ENCODE measurements at places on chromosomes 13 and 19.

GRCh38 chr13:40064154-40065097 is 409.0 kb downstream of the COG6 start:
- DNase-seq, result peak; percentile 74

GRCh38 chr19:46383846-46384245 is 29.5 kb downstream of the CCDC8 start:
- no peak for DNase-seq

GRCh38 chr19:51120160-51120559 is 4.5 kb upstream of the SIGLEC9 start:
- DNase-seq, result no peak

- DNase-seq, result peak; percentile 53
Measured at GRCh38 chr13:29362849-29363604, 232.5 kb downstream of the SLC7A1 start.

GRCh38 chr19:31361728-31362127 is 12.5 kb upstream of the TSHZ3 start:
- no peak for DNase-seq

- no peak for DNase-seq
Measured at GRCh38 chr19:30215248-30215647, 156.9 kb upstream of the ZNF536 start.

DNA sequence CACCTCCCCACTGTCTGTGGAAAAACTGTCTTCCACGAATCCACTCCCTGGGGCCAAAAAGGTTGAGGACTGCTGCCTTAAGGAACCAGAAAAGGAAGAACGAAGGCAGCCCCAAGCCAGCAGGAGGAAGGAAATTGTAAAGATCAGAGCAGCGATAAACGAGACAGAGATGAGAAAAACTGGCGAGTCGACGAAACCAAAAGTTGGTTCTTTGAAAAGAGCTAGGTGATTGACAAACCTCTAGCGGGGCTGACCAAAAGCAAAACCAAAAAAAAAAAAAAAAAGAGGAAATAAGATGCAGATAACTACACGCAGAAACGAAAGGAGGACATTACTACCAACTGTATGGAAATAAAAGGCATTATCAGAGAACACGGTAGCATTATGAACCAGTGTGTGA is 76.9 kb downstream of the GADD45B start:
- DNase-seq, result peak; percentile 28

DNA sequence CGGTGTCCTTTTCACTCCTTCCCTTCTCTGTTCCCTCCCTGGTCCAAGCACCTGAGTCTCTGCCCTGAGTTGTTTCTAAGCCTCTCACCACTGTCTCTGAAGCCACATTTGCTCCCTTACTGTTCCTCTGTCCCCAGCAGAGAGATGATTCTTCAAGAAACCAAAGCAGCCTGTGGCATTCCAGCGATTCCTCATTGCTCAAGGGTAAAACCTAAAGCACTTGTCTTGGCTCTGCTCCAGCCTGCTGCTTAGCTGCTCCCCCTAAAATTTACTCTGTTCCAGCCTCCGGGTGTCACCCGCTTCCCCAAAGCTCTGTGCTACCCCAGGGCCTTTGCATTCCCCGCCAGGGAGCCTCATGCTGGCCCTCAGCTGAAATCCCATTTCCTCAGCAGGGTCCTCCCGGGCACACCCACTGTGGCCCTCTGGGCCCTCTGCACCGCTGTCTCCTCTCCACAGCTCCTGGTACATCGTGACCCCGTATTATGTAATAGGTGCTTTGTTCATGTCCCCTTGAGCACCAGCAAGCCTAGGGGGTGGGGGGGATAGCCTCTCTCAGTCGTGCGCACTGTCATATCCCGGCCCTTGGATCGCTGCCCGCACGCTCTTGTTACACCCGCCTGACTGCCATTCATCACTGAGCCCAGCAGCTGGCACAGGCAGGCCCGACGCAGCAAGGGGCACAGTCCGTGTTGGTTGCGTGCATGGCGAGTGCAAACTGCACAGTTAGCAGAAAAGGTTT is 15.8 kb downstream of the TECR start:
- DNase-seq, result no peak

DNA sequence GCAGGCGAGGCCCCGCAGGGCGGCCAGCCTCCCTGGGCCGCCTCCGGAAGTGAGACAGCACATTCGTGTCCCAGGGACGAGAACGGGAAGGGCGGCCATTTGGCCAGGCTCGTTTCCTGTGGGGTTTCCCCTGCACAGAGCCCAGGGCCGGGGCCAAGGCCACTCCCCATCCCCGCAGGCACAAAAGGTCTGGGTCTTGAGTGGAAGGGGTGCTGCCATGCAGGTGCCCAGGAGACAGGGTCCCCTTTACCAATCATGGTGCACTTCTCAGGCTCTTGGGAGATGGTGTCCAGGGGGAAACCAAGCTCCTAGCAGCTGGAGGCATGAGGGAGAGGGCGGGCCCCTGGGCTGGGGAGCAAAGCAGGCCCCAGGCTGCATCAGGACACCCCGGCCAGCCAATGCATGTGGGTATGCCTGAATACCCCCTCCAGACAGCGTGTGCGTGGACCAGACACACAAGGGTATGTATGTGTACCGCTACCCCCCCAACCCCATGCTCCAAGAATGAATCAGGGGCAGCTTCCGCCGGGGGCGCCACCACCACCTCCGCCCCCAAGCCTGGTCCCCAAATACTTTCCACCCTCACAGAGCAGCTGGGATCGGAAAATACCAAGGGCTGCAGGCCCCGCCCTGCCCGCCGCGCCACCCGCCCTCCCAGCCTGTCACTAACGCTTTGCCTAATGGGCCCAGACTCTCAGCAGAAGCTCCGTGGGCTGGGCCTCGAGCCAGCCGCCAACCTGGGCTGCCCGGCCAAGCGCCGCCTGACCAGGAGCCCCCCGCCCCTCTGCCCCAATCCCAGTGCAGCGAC is 37.6 kb upstream of the NANOS3 start:
- DNase-seq, result peak; percentile 95

DNA sequence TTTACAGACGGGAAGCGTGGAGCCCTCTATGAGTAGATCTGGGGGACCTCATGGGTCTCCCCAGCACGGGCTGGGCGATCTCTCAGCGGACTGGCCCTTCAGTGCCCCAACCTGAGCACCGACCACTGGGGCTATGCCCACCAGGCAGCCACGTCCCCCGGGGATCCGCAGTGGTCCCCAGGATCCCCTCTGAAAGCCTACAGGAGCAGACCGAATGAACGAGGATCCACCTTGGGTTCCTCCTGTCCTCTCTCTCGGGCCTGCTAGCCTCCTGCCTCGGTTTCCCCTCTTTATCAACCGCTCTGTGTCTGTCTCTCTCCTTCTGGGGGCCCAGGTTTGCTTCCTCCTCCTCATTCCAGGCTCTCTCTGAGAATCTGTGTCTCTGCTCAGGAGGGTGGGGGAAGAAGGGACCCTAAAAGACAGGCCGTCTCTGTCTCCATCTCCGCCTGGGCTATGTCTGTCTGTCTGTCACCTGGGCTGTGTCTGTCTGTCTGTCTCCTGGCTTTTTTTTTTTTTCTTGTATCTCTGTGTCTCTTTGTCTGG is 2.0 kb upstream of the MEIS3 start:
- no peak for DNase-seq

- DNase-seq, result peak; percentile 19
Measured at GRCh38 chr13:26051231-26051656, 572 bp downstream of the SHISA2 start.

GRCh38 chr13:72539925-72540324 is 187.5 kb downstream of the MZT1 start:
- DNase-seq, result no peak

GRCh38 chr13:49253310-49253709 is 5.6 kb downstream of the CDADC1 start:
- no peak for DNase-seq

GRCh38 chr13:41900918-41901317 is 60.0 kb downstream of the VWA8 start:
- DNase-seq, result peak; percentile 17

DNA sequence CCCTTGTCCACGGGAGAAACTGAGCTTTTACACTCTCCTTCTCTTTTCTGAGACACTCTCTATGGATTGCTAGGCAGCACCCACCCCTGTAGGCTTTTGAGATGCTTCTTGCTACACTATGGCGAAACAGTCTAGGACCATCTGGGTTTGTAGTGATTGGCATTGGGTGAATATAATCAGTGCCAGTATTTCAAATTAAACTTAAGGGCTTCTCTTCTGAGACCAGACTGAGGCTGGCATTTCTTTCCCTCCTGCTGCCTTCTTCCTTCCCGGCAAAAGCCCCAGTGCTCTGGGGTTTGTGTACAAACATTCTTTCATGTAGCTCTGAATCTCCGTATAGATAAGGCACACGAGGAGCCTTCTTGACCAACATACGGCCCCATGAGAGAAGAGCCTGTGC is 276.7 kb downstream of the SLC7A1 start:
- DNase-seq, result no peak

DNA sequence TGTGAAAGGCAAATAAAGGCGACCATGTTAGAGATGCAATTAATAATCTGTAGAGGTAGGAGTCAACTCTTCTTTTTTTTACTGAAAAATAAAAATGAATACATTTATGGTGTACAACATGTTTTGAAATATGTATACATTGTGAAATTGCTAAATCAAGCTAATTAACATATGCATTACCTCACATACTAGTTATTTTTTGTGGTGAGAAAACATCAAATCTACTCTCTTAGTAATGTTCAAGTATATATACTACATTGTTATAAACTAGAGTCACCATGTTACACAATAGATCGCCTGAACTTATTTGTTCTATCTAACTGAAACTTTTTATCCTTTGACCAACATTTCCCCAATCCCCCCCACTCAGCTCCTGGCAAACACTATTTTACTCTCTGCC is 143.2 kb downstream of the POU4F1 start:
- DNase-seq, result no peak

- DNase-seq, result no peak
Measured at GRCh38 chr19:13083627-13084026, 19.0 kb downstream of the LYL1 start.

DNA sequence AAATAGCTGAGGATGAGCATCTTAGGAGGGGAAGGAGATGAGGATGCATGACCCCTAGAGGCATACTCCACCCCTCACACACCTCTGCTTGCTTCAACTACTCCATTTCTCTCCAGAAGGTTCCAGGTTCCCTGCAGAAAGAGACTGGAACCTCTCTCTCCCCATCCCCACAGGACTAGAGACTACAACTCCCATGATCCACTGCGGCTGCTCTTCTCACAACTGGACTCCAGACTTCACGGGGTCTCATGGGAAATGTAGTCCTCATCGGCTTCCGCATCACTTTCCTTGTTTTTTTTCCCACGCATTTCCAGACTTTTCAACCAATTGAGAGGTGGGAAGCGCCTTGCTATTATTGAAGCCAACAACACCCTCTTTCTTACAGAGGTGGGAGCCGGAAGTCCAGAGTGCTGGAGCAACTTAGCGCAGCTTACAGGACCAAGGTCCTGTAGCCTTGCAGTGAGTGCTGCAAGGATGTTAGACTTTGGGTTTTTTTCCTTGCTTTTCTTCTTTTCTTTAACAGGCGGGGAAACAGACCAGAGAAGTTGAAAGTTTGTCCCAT is 13.9 kb upstream of the CACNG6 start:
- DNase-seq, result peak; percentile 87

GRCh38 chr19:2602391-2603181 is 99.9 kb downstream of the GNG7 start:
- DNase-seq, result peak; percentile 90

DNA sequence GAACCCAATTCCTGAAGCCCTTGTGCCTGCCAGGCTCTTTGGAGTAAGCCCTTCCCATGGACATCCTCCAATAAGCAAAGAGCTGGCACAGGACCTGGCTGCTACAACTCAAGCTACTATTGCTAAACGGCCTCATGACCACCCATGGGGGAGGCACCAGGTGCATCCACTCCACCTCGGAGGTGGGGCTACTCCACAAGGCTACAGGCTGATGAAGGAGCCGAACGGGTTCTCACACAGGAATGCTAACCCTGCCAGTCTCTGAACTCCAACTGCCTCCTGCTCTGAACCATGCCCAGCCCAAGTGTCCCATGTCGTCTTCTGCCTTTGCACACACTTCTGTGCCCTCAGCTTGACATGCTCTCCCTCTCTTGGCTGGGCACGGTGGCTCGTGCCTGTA is 10.0 kb downstream of the SYMPK start:
- no peak for DNase-seq

DNA sequence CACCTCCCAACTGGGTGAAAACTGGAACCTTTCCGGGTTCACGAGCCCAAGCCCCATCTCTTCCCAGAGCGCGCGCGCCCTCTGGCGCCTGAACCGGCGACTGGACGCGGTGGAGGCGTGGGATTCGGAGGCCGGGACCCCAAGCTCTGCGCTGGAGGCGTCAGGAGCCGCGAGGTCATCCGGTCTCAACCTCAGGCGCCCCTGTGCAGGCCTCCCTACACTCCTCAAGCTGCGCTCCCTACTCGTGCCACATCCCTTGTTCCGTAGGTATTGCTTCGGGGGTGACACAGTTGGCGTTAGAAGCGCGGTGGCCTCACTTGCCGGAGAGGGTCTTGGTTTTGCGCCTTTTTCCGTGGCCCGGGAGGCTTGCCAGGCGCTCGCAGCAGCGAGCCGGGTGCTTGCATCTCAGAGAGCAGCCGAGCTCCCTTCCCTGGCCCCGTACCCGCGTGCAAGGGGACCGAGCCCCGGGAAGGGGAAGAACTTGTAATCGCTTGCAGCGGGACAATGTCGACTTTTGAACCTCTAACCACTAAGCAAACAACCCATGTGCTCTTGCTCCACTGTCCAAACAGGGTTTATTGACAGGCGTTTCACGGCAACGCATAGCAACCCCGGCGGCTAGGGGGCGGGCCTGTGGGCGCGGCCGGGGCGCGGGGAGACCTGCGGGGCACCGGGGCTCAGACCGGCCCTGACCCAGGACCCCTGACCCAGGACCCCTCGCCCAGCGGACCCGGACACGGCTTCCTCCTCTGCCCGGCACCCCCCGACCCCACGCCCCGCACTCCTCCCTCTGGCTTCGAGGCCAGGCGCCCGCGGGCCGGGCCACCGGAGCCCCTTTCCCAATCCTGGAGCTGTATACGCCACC is 8.5 kb downstream of the CDX2 start:
- DNase-seq, result peak; percentile 27

- no peak for DNase-seq
Measured at GRCh38 chr13:20378721-20379120, 146.6 kb upstream of the GJB6 start.

- no peak for DNase-seq
Measured at GRCh38 chr19:38778733-38779132, 5.4 kb upstream of the LGALS7 start.

DNA sequence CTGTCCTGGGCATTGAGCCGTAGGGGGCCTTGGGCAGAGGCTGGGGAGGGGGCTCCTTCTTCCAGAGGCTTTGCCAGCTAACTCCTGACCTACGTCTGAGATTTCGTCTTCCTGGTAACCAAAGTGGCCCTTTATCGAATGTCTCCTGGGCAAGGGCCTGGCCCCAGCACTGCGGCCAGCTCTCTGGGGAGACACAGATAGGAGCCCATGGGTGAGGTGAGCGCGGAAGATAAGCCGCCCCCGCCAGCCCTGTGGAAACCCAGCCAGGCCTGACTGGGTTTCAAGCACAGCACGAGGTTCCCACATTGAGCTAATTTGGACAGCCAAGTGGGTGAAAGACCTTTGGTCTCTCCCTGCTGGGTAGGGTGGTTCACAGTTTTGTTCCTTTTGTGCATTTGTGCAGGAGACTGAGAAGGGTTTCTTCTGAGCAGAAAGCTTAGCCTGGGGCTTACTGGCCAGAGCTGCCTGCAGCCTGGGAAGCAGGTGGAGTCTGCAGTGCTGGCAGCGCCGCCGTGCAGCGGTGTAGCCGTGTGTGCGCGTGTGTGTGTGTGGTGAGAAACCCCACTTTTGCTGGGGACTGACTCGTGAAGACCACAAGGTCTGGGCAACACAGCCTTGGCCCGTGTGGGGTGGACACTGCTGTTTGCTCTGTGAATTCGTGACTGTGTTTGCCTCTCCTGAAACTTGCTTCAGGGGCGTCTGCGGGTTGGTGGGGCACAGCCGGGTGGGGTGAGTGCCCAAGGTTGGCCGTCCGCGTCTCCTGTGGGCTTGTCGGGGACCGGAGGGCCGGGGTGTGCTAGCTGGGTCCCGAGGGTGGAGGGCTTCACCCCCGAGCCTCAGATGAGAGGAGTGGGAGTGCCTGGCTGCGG is 2.5 kb downstream of the BSG start:
- DNase-seq, result peak; percentile 32
